ENCODE measurements at places on chromosomes 7 and 10.

DNA sequence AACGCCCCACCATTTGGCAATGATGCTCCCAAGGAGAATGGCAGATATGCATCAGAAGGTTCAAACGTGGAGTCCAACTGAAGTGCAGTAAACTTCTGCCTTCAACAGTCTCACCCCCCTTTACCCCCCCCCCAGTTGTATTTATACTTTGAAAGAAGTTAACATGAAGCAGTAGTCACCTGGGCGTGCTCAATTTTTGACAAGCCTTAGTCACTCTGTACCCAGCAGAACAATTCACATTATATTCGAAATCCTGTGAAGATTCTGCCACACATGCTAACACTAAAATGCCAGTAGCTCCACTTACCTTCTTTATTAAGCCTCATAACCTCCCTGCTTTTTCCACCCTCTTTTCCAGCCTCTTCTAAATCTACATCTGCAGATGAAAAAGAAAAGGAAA, 894 bp downstream of the ATXN7L1 start:
- DNase-seq: no peak

- no peak for DNase-seq
Measured at GRCh38 chr10:110418218-110418617, 79.5 kb upstream of the DUSP5 start.

DNA sequence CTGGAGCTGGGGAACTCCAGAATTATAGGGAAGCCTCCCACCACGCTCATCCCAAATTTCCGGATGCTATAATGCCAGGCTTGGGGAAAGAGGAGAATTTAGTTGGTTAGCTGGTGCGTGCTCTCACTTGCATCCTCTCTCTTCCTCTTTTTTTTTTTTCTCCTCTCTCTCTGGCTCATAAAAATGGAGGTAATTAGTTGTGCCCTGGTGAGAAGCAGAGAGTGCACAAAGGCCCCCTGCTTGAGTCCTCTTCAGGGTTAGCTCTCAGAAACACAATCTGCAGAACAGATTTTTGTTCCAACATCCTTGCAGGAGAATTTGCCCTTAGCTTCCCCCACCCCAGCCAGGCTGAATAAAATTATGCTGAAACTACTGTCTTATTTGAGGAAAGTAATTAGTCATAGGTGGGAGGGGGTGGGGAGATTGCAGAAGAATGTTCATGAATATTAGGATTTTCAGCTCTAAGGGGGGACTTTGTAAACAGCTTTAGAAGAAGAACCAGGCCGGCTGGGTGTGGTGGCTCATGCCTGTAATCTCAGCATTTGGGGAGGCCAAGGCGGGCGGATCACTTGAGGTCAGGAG, 7.6 kb downstream of the SERPINE1 start:
- DNase-seq: no peak

DNA sequence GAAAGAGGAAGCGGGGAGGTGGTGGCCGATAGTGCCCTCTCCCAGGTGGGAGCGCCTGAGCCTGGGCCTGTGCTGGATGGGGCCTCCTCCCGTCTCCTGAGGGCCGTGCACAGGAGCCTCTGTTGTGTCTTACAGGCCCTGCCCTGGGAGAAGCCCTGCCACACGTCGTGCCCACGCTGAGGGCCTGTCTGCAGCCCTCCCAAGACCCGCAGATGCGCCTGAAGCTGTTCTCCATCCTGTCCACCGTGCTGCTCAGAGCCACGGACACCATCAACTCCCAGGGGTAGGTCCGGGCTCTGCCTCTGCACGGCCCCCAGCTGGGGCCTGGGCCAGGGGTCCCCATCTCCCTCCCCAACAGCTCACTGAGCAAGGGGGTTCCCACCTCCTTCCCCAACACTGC, 43.3 kb upstream of the PRKAR1B start:
- no peak for DNase-seq

DNA sequence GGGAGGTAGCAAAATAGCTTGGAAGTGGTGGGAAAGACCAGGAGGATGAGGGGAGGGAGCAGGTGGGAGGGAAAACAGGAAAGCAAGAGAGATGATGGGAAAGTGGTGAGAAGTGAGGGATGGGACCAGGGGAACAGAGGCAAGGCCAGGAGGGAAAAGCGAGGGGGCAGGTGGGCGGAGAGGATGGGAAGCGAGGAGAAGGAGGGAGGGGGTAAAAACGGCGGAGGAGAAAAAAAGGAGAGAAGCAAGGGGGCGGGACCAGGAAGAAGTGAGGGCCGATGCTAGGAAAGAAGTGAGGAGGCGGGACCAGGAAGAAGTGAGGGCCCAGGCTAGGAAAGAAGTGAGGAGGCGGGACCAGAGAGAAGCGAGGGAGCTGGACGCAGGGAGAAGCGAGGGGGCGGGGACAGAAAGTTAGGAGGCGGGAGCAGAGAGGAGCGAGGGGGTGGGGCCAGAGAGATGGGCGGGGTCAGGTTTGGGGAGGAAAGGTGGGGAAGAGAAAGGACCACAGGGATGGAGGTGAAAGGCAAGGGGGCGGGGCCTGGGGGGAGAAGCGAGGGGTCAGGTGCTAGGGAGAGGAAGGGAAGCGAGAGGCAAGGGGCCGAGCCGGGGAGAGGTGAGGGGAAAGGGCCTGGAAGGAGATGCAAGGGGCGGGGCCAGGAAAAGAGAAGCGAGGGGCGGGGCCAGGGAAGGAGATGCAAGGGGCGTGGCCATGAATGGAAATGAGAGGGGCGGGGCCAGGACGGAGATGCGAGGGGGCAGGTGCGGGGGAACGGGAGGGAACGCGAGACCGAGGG, 984 bp downstream of the SMURF1 start:
- DNase-seq: peak; percentile 81

GRCh38 chr7:38068461-38068860, 109.6 kb upstream of the STARD3NL start:
- no peak for DNase-seq

- no peak for DNase-seq
Measured at GRCh38 chr10:70775679-70776454, 9.3 kb downstream of the TBATA start.

GRCh38 chr7:137753067-137753466, 93.7 kb downstream of the DGKI start:
- no peak for DNase-seq

GRCh38 chr7:139697056-139697455, 80.7 kb downstream of the HIPK2 start:
- DNase-seq: no peak

DNA sequence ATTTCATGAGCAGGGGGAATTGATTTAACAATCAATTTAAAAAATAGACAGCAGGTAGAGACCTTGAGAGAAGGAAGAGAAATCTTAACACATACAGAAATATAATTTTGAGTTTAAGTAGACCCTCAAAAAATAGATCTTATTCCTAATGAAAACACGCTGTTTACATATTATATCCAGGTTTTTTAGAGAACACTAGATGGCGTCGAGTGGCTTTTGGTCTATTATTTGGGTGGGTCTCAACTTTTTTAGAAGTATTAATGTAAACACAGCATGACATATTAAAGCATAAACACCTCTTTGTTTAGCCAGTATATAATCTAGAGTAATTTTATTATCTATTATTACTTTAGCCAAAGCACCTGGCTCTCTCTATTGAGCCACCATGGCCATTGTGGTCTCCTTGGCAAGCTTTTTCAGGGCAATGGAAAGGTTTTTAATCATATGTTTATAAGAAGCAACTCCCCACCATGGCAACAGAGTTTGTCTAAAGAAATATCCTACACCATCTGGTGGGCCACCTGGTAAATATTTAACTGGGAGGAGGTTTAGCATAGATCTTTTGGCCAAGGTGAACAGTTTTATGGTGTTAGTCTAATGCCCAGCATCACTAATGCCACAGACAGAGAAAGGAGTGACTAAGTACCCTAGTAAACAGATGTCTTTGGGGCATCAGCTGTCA, 59.7 kb upstream of the PRSS1 start:
- DNase-seq: no peak

All from stimulated activated CD8-positive, alpha-beta memory T cell treated with anti-CD3 and anti-CD28 coated beads, Interleukin-4, amount 100 ng/mL, for 4 hours (primary cell).